DMS153 (cell line): ENCODE measurements at places on chromosomes 6 and 20.

- no peak for DNase-seq
These were observed 211.9 kb downstream of the GMPR start for GRCh38 chr6:16450285-16450684.

DNA sequence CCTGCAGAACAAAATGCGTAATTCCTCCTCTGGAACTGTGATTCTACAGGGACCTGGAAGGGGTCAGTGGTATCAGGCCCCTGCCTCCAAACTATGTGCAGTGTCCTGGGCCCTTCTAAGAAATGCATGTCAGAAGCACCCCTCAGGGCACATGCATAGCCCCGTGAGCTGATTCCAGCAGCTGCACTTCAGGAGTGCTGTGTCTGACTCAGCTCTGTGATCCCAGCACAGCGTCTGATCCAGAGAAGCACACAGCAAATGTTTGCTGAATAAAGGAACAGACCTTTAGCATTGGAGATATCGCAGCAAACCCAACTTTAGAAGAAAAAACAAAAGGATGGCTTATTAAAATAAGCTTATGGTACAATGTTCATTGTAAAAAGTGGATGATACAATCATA lies 15.8 kb upstream of the MAFB start:
- DNase-seq: no peak

DNA sequence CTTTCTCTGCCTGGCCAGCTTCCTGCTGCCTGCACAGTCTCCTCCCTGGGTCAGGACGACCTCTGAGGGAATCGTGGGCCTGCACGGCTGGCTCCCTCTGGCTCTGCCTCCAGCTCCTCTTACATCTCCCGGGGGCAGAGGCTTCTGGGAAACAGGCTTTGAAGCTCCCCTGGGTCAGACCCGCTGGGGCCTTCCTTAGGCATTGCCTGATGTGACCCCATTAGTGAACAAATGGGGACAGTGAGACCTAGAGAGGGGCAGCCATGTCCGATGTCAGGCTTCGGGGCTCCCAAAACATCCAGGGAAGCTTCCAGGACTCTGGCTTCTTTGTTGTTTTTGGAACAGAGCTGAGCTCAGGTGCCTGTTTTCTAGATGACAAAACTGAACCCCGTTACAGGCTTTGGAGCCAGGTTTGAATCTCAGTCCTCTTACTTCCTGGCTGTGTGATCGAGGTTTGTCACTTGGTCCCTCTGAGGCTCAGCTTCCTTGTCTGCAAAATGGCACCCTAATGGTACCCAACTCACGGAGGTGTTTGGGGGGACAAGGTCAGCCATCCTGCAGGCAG lies 94.3 kb downstream of the CEBPB start:
- no peak for DNase-seq

GRCh38 chr6:129634411-129635230 lies 75.4 kb downstream of the ARHGAP18 start:
- DNase-seq: no peak

- DNase-seq: no peak
These were observed 243.3 kb upstream of the GRIK2 start for GRCh38 chr6:101150226-101150625.

DNA sequence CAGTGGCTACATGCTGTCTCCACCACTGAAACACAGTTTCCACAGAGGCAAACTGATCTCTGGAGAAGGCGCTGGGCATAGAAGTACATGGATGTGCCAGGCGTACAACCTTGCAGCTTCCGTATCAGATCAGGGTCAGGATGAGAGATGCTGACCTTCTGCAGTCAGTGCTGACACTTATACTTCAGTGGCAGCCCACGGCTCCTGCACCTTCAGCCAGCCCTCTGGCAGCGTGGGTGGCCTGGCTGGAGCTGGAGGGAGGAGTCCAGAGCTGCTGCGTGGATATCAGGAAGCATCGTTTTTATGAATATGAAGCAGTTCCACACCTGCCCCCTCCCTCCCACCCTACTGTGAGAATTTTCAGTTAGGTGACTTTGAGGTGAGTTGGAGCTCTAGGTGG lies 149.3 kb downstream of the CFAP61 start:
- DNase-seq: no peak

- DNase-seq: no peak
These were observed 111.0 kb upstream of the ADTRP start for GRCh38 chr6:11889572-11889971.

DNA sequence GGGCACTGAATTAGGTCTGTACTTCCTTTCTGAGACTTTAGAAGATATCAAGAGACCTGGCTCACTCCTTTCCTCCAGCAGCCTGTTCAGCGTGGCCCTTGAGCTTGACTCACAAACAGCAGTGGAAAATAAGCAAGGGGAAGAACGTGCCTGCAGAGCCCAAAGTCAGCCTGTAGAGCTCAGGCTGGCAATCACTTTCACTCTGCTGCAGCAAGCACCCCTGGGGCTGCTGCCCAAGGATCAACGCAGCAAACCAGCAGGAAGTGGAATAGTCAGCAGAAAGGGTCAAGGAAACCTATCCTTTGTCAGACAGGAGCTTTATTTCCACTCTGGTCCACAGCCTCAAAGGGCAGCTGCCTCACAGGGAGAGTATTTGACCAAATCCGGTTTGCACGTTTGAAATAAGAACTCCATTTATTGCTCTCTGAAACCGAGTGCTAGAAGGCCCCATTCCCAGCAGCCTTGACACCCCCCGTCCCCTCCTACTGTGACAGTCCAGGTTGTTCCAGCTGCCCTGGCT lies 77.4 kb downstream of the PRDM1 start:
- no peak for DNase-seq

DNA sequence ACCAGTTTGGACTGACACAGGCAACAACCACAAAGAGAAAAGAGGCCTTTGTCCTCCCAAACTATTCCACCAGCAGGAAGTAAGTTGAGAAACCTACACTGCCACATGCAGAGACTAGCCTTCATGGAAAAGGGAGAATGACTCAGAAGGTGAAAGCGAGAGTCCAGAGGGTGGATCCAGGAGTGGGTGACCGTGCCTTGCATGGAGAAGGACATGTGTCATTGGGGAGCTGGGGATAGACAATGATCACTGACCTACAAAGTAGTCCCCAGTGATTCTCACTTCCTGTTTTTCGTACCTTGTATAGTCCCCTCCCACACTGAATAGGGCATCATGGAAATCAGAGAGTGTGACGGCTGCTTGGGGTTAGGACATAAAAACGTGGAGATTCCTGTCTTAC lies 91.9 kb downstream of the MYLK4 start:
- no peak for DNase-seq

DNA sequence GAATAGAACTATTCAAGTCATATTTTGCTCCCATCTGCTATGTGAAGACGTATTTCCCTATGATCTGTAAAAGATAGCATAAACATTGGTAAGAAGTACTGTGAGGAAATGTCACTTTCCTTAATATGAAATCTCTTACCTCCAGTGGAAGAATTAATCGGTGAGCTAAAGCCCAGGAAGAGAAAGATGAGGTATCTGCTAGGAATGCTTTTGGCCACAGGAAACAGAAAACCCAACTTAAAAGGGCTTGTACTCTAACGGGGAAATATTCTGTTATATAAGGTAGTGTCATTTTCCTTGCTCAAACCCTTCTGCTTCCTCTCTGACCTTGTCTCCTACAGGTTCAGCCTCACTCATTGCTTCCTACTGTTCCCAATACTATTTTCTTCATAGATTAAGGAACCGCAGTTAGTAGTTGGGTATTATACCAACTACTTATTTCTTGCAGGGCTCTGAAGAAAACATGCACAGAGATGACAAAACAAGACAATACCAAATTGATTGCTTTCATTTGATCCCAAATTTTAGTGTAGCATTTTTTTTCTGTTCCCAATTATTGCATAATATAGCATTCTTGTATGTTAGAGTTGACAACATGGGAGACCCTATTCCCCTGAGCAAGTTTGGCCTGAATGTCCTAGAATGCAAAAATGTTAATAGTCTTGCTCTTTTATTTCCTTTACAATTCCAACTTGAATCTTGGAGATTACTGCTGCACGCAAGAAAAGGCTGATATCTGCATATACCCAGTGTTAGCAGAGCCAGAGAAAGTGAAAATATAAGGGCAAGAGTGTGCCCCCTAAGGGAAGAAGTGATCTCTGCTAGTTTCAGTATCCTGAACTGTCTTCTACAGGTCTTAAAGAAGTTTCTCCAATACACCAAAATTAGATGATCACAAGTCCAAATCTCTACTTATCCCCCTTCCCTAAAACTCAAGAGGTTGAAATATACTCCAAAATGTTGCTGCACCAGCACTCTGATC lies 65.3 kb downstream of the AFG1L start:
- DNase-seq: no peak

DNA sequence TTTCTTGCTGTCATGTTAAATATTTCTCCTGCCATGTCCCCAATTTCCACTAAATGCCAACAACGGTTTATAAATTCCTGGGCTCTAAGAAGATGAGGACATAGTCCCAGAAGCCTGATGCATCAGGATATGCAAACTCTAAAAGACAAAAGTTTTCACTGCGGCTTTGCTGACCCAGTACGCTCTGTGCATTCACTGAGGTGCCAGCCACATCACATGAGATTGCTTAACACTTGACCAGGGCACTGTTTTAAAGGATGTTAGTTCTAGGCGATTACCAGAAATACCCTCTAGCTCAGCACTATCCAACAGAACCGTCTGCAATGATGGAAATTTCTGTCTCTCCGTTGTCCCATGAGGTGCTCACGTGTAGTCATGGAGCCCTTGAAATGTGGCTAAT lies 19.9 kb upstream of the ADTRP start:
- no peak for DNase-seq

DNA sequence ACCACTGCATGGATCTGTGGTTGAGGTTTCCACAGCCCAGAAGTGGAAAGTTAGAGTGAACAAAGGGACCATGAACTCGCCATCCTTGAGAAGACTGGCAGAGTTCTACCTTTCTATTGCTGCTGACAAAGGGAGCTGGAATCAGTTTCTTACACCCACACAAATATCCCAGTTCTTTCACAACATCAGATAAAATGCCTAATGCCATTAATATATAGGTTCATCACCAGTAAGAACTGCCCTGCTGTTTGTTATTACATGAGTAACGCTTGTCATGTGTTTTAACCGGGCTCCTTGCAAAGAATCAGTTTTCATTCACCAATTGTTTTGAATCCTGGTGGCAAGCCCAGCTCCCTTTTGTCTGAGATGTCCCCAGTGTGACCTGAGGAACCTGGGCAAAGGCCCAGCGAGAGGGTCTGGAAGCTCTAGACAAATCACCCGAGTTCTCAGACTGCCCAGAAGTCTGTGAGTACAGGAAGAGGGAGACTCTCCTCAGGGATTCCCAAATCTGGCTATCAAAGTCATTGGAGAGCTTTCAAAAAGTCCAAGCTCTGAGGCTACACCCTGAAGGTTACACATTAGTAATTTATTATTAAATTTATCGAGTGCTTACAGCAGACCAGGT lies 7.5 kb upstream of the CD164 start:
- no peak for DNase-seq

DNA sequence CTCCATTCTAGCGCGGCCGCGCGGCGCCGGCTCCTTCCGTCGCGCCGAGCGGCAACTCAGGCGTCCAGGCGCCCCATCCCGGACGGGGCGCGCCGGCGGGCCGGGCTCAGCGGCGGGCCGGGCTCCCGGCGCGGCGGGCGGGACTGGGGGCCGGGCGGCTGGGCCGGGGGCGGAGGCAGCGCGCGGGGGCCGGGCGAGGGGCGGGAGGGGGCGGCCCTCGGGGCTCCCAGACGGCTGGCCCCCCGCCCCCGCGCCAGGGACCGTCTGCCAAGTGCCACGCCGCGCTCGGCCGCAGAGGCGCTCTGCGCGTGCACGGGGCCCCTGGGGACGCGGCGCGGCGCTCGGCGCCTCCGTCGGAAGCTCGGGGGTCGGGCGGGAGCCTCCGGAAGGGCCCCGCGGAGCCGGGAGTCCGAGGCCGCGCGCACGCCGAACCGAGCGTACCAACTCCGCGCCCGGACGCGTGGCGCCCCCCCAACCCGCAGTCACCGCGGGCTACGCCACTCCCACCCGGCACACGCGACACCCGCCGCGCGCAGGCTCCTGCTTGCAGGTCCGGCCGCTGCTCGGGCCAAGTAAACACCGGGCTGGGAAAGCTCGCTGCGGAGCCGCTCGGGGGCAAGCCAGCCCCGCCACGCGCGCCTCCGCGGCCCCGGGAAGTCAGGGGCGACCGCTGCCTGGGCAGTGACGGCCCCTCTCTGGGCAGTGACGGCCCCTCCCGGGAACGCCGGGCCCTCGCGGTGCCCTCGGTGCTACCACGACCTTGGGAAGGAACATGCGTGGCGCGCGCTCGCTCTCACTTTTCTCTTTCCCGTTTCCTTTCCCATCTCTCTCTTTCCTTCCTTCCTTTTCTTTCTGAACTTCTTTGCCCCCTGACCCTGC lies at the start of gene PREX1:
Gene PREX1 (minus strand): TSS at position 145 of the 879 bp plus-strand sequence. CDS start 139 bp downstream, at position 6.
- no peak for DNase-seq

DNA sequence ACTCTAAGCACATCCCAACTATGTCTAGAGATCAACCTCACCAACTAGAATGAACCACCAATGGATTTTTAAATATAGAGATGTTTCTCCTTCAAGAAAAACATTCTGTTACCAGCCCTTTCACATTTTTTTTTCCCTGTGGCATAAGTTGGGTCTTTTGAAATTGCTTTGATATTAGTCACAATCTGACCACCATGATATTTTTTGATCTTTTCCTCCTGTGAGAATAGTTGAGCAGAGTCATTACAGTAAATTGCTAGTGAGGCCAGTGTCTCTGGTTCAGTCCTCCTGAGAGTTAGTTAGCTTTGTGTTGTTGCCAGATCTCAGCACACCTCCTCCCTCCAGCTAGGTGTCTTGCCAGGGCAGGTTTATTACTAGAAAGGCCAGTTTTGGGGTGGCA lies 79.7 kb upstream of the MYLIP start:
- DNase-seq: no peak

DNA sequence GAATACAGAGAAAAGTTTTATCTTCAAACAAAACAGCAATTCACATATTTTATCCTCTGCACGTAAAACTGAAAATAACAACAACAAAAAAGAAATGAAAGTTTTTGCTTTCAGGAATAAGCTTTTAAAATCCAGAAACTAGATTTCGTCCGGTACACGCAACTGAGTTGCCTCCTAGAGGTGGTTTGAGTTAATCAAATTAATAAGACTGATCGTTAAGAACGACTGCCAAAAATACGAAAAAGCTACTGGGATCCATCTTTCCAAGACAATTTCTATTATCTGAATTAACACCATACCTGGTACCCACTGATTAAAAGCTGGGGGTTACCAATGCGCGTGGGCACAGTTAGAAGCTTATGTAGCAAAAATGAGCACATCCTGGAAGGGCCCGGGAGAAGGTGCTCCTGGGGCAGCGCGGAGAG lies 669 bp downstream of the PDCD2 start:
- DNase-seq: no peak
